A549 treated with dexamethasone at 1 μM for 4 hours (cell line): ENCODE measurements at places on chromosomes 5 and 9. TPM values are rescaled to one million over a fixed set of nuclear protein-coding genes. Genes with fewer than 3 reads are reported as not detected.

GFI1B gene
- total RNA-seq: 0.05 to 0.17 TPM (median 0.06 TPM) in 5 replicates

SLC4A9 gene
- 0.04 TPM in 1 of 5 replicates, not detected in the others for total RNA-seq

SLC36A3 gene
- total RNA-seq: not detected in 5 replicates

TLE1 gene
- total RNA-seq: 77.0 to 86.8 TPM (median 81.4 TPM) in 5 replicates

RORB gene
- not detected in 5 replicates for total RNA-seq

NR3C1 gene
- 21.7 to 31.5 TPM (median 26.7 TPM) in 5 replicates for total RNA-seq

IRGM gene
- 0.07 to 0.14 TPM (median 0.09 TPM) in 4 of 5 replicates, not detected in the other for total RNA-seq

ECPAS gene
- total RNA-seq: 40.2 to 49.6 TPM (median 47.8 TPM) in 5 replicates

SYNPO gene
- total RNA-seq: 17.3 to 29.5 TPM (median 26.7 TPM) in 5 replicates

ADAMTSL1 gene
- total RNA-seq: 0.05 to 0.16 TPM in 2 of 5 replicates, not detected in the others

ADRB2 gene
- 1.1 to 1.4 TPM (median 1.1 TPM) in 5 replicates for total RNA-seq

FUT7 gene
- 0.04 to 0.10 TPM (median 0.05 TPM) in 4 of 5 replicates, not detected in the other for total RNA-seq

PLPP7 gene
- 0.09 TPM in 1 of 5 replicates, not detected in the others for total RNA-seq

CYSTM1 gene
- 136 to 252 TPM (median 141 TPM) in 5 replicates for total RNA-seq

MAP1B gene
- 38.7 to 66.7 TPM (median 54.5 TPM) in 5 replicates for total RNA-seq

AGXT2 gene
- not detected in 5 replicates for total RNA-seq

PRSS3 gene
- total RNA-seq: 8.5 to 9.9 TPM (median 8.9 TPM) in 5 replicates

SPINK4 gene
- not detected in 5 replicates for total RNA-seq

ELAVL2 gene
- 0.04 to 0.10 TPM in 2 of 5 replicates, not detected in the others for total RNA-seq

GPR151 gene
- not detected in 5 replicates for total RNA-seq

PTAR1 gene
- total RNA-seq: 11.0 to 18.9 TPM (median 16.7 TPM) in 5 replicates

FOXD4L6 gene
- 0.08 to 0.09 TPM (median 0.09 TPM) in 3 of 5 replicates, not detected in the others for total RNA-seq

SHC3 gene
- total RNA-seq: 0.17 to 0.39 TPM (median 0.22 TPM) in 5 replicates

SLC6A18 gene
- total RNA-seq: not detected in 5 replicates

ANKHD1 gene
- 40.4 to 60.3 TPM (median 54.5 TPM) in 5 replicates for total RNA-seq

COMMD10 gene
- total RNA-seq: 32.2 to 36.3 TPM (median 34.5 TPM) in 5 replicates

UBE2D2 gene
- 125 to 205 TPM (median 182 TPM) in 5 replicates for total RNA-seq

GADD45G gene
- 0.36 to 0.52 TPM (median 0.45 TPM) in 5 replicates for total RNA-seq
